ENCODE measurements at places on chromosomes 6 and 20. TPM values are rescaled to one million over a fixed set of nuclear protein-coding genes. Genes with fewer than 3 reads are reported as not detected.
A peak's percentile ranks its signal among the peaks of the same experiment; 100 is the strongest.

DNA sequence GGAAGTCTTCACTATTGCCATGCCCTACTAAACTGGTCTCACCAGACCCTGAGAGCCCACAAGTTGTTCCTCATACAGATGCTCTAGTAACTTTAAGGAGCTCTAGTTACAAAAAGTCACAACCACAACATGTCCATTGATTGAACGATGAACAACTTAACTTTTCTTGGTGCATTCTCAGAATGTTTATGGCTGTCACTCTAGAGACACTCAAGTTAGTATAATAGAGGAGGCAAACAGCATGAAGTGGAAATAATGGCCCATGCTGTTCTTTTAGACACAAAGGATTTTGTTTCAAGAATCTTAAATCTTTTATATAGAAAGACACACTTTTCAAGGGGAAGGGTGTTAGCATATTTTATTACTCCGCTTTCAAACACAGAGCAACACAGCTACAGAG, 934.4 kb downstream of the HACE1 start:
- no peak for DNase-seq

- DNase-seq: no peak
These were observed 736.6 kb downstream of the DHX35 start for GRCh38 chr20:39698752-39699151.

DNA sequence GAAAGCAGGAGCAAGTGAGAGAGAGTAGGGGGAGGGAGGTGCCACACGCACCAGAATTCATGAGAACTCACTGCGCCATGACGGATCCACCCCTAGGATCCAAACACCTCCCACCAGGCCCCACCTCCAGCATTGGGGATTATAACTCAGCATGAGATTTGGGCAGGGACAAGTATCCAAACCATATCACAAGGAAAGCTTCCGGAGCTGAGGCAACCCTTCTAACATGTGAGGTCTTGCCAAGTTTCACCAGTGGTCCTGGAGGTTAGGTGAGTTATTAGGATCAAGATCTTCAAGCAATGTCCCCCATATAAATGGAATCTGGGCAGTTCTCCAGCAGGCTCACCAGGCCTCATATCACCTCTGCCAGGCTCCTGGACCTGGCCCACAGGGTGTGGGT, 308.4 kb downstream of the NRN1 start:
- DNase-seq: no peak

DNA sequence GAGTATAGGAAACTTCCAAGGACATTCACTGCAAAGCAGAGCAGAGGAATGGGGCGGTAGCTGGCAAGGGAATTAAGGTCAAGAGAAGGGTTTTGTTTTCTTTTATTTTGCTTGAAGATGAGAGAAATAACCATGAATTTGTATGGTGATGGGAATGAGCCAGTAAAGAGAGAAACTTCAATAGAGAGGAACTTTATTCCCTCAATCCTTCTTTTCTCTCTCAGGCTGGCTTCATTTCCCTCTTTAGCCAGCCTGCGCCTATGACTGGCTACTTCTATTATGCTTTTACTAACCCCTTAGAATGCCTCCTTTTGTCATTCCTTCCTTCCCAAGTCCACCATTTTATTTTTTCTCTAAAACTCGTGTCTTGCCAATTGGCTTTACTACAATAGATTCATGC, 101.4 kb upstream of the CEP85L start:
- no peak for DNase-seq

- no peak for DNase-seq
These were observed 293.8 kb downstream of the FRK start for GRCh38 chr6:115766745-115767462.

- no peak for DNase-seq
These were observed 273.2 kb downstream of the CDC5L start for GRCh38 chr6:44660561-44661220.

DNA sequence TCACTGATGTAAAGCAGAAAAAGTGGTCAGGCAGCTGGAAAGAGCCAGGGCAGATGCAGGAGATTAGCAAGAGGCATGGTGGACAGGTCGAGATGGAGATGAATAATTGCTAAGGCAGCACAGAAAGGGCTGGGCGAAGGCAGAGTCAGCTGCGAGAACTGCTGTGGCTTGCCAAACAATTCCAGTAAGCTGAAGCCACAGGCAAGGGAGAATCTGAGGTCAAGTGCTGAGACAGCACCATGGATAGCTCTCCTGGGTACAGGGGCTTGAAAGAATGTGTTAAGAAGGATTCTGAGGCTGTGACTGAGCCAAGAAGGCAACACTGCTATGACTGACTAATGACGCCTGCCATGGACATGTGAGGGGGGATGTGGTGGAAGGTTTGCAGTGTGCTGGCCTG, 220.8 kb upstream of the FOXA2 start:
- DNase-seq: no peak

DNA sequence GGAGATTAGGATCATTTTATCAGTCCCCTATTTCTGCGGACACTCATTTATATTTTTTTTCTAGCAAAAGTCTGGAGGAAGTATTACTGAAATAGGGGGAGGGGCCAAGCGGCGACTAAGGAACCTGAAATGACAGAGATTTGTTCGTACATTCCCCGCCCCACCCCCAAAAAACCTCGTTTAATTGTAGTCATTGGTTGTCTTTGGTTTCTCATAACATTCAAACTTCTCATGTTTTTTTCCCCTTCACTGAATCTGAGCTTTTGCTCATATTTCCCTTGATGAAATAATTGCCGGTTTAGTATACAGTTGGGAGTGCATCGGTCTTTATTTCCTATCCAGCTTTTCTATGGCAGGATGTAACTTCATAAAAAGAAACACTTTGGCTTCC, 768 bp upstream of the FYN start:
- peak; percentile 66 for DNase-seq

TRIM40 gene
- not detected for total RNA-seq

CUL9 gene
- 93.8 TPM for total RNA-seq
